Trophoblast cell (in vitro differentiated cells and primary cell): ENCODE measurements at places on chromosomes 5 and 9.
A peak's percentile ranks its signal among the peaks of the same experiment; 100 is the strongest.

DNA sequence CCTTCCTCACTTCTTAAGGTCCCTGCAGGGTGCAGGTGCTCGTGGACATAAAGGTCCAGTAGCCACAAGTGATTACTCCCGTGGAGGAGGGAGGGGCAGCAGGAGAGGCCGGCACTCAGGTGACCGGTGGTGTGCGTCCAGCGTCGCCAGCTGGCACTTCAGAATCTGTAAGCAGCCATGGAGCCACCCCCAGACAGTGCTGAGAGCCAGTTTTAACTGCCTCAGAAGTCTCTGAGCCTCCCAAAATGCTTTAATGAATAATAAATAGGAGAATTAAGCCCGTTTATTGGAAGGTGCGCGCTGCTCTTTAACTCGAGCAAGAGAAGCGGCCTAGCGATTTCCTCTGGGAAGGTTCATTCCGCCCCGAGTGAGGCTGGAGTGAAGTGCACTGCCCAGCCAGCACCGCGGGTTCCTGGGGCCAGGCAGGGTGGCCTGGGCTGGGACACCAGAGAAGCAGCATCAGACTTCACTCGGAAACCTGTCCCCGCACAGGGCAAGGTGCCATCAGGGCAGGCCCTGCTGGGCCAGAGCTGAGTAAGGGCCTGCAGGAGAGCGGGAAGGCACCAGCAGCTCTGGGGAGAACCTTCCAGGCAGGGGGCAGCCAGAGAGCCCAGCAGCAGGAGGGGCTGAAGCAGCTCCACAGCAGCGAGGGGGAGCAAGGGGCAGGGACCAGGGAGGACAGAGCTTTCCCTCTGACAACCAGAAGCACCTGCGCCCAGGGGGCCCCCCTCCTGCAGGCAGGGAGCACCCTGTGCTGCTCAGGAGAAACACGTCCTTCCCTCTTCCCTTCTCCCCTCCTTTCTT lies 61.2 kb downstream of the VAV2 start:
- no peak for DNase-seq

DNA sequence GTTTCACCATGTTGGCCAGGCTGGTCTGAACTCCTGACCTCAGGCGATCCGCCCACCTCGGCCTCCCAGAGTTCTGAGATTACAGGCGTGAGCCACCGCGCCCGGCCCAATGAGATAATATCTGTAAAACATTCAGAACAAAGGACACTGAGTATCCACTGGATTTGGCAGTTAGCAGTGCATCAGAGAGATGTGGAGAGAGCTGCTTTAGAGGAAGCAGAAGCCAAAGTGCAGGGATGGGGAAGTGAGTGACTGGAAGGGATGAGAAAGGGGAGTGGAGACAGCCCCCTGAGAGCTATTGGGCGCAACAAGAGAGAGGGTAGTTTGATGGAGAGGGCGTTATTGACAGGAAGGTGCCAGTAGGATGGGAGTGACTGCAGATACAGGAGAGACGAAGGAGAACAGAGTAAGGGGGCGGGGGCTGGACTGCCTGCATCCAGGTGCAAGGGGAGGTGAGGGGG lies 157.5 kb upstream of the SHB start:
- DNase-seq = peak; percentile 89

DNA sequence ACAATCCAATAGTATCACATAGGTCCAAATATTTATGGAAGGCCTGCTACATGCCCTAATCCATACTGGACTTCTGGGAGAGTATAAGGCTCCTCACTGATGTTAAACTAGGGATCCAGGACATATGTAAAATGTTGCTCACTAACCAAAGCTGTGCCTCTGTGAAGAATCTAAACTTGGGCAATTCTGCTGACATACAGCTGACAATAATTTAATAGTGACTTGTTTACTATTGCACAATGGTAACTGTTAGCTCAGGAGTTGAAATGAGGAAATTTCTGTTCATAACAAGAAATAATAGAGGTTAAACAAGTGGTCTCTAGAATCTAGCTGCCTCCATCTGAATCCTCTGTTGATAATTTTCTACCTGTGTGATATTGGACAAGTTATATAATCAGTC lies 14.9 kb upstream of the CTXN3 start:
- DNase-seq = no peak

DNA sequence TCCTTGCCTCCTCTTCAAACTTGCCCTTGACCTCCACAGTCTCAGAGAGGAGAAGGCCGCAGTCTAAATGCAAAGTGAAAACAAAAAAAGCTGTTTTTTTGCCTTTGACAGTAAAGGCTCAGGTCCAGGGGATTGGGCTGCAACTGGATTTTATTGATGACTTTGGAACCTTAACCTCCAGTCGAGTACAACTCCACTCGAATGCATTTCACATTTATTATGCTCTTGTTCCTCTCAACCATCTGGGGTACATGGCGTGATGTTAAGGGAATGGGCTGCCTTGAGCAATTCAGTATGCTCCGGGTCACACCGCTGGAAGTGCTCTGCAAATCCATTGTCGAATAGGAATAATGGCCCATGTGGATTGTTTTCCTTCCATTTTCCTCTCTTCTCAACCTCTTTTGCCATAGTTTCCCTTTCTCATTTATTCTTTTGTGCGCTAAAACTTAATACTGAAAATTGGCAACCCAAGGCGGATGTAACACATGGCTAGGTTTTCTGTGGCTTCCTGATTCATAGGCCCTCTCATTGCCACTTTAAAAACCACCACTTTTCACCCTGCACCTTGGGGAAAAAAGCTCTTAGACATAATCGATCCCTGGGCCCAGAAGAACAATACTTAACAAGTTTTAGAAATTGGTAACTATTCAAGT lies 34.3 kb downstream of the ITK start:
- no peak for DNase-seq

DNA sequence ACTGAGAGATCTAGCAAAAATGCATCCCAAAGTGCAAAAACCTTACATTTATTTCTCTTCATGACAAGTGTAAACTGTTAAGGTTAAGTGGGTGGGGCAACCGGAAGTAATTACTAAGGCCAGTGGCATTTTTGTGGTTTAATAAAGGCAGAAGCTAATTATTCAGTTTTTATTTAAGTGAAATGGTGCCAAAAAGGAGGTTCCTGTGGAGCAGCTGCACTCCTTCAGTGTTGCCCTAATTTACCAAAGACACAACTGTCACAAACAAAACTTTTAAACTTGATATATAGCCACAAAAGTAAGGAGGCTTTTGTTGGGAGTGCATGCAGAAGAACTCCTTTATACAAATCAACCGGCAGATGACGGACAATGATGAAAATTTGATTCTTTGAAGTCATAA lies 81.6 kb downstream of the NDUFS4 start:
- no peak for DNase-seq

GRCh38 chr9:126494746-126495145 lies 119.0 kb upstream of the LMX1B start:
- DNase-seq = no peak

- no peak for DNase-seq
Measured at GRCh38 chr5:81795666-81796065, 44.8 kb upstream of the SSBP2 start.

DNA sequence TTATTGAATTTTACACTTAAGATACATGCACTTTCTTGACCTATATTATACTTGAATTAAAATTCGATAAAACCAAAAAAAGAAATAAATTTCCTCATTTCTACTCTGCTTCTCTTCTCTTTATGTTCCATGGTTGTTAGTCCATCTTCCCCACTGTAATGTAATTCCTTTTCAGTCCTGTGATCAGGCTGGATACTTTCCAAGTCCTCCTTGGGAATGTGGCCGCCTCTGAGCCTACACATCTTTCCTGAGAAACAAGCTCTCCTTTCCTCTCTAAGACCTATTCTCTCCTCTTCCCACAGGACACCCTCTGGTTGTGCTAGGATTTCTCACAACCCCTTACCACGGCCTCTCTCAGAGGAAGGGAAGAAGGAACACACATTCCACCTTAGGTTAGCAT lies 285.1 kb downstream of the DNAH5 start:
- no peak for DNase-seq

DNA sequence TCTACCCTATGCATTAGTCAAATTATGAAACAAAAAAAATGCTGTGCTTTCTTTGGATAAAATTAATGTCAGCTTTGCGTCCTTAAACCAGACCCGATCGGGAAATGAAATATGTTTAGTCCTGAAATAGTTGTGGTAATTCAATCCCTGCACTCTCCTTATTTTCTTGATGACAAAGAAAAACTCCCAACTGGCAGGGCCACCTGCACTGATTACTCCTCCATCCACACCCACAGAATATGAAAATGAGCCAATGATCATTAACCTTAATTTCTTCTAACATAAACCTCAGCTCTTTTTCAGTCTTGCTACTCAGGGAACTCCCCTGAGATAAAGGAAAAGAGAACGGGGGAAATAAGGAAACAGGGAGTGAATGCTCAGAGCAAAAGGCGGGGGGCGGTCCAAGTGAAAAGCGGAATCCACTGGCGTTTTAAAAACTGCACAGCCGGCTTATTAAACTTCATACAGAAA lies 245.3 kb downstream of the BNC2 start:
- no peak for DNase-seq

- DNase-seq = no peak
Measured at GRCh38 chr5:96826071-96826470, 18.3 kb upstream of the ERAP1 start.

DNA sequence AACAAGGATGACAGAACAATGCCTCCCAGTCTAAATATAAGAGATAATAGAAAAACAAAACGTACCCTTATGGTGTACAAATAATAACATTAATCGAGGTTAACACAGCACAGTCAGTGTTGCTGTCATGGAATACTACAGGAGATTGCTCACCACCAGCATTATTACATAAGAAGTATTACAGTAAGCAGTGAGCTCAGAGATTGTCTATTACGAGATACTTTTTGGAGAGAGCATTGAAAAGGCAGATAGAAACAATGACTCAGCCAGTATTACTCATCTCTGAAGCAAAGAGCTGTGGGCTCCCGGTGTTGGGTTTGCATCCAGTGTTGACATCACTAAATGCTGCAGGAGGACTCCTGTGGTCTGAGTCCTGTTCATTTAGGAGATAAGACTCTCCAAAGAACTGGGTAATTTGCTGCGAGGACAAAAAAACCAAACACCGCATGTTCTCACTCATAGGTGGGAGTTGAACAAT lies 191.9 kb upstream of the SEMA6A start:
- peak; percentile 88 for DNase-seq

DNA sequence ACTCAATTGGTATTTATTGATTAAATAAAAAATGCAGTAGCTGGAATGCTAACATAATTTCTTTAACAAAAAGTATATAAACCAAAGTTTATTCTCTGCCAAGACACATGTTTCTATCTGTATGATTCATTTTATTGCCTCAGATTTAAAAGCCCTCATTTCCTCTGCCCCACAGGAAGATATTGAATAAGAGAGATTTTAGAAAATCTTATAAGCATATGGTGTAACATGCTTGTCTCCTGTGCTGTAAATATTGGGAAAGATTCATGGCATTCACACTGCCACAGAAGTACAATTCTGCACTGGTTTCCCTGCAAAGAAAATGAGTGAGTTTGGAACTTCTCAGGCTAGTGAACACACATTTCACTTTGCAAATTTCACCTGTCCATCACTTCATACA lies 134.9 kb upstream of the FBXL7 start:
- no peak for DNase-seq

GRCh38 chr9:33452828-33453271 lies 5.5 kb upstream of the AQP3 start:
- peak; percentile 49 for DNase-seq

GRCh38 chr9:114214686-114215414 lies 59.5 kb downstream of the COL27A1 start:
- no peak for DNase-seq

GRCh38 chr5:126925482-126925881 lies 104.9 kb downstream of the MARCHF3 start:
- no peak for DNase-seq

GRCh38 chr5:177426566-177427210 lies at the start of gene GRK6:
Gene GRK6 (plus strand): TSS chr5:177426676. CDS start chr5:177426846, 170 bp downstream.
- DNase-seq = no peak

GRCh38 chr9:28155671-28156070 lies 582.4 kb upstream of the C9orf72 start:
- DNase-seq = no peak
